Thoracic aorta endothelial cell (primary cell): ENCODE measurements at places on chromosomes 6 and 20. TPM values are rescaled to one million over a fixed set of nuclear protein-coding genes. Genes with fewer than 3 reads are reported as not detected.

SIRPB1 gene
- 0.14 and 0.80 TPM in 2 replicates for total RNA-seq

ADNP gene
- total RNA-seq, result 54.0 and 56.4 TPM in 2 replicates

MEI4 gene
- not detected in 2 replicates for total RNA-seq

LY6G5B gene
- total RNA-seq, result 5.7 and 7.2 TPM in 2 replicates

HLA-DPA1 gene
- 5.2 and 16.8 TPM in 2 replicates for total RNA-seq

SYNGAP1 gene
- 3.5 and 6.7 TPM in 2 replicates for total RNA-seq

ZNF311 gene
- total RNA-seq, result 0.50 and 0.66 TPM in 2 replicates
